ENCODE measurements at places on chromosomes 7 and 10.
A peak's percentile ranks its signal among the peaks of the same experiment; 100 is the strongest.

GRCh38 chr10:95788830-95789229 is 32.9 kb downstream of the ENTPD1 start:
- DNase-seq = no peak

DNA sequence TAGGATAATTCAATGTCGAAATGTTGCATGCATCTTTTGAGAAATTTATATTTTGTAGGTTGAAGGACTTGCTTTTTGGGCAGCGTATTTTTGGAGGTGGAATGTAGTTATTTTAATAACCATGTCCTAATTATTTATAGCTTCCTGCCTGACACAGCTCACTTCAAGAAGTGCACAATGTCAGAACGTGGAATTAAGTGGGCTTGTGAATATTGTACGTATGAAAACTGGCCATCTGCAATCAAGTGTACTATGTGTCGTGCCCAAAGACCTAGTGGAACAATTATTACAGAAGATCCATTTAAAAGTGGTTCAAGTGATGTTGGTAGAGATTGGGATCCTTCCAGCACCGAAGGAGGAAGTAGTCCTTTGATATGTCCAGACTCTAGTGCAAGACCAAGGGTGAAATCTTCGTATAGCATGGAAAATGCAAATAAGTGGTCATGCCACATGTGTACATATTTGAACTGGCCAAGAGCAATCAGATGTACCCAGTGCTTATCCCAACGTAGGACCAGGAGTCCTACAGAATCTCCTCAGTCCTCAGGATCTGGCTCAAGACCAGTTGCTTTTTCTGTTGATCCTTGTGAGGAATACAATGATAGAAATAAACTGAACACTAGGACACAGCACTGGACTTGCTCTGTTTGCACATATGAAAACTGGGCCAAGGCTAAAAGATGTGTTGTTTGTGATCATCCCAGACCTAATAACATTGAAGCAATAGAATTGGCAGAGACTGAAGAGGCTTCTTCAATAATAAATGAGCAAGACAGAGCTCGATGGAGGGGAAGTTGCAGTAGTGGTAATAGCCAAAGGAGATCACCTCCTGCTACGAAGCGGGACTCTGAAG is 620 bp downstream of the ZRANB1 start:
- DNase-seq = no peak

- no peak for DNase-seq
Observed at GRCh38 chr10:24114556-24114955, 94.4 kb upstream of the KIAA1217 start.

DNA sequence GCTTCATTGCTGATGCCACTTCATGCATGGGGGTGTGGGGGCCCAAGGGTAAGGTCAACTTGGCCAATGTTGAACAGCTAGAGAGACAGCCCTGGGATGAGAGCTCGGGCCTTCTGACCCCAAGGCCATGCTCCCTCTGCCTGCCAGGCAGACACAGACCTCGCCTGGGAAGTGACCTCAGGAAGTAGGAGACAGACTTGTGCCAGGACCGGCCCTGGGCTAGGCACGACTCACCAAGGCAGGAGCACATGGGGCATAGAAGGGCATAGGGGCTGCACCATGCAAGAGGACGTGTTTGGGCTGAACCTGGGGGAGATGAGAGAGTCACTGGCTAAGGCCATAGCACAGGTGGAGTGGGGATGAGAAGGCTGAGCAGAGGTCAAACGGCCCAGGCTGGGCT is 27.1 kb downstream of the ZCCHC24 start:
- no peak for DNase-seq

GRCh38 chr10:132306864-132307751 is 642 bp downstream of the STK32C start:
- no peak for DNase-seq

DNA sequence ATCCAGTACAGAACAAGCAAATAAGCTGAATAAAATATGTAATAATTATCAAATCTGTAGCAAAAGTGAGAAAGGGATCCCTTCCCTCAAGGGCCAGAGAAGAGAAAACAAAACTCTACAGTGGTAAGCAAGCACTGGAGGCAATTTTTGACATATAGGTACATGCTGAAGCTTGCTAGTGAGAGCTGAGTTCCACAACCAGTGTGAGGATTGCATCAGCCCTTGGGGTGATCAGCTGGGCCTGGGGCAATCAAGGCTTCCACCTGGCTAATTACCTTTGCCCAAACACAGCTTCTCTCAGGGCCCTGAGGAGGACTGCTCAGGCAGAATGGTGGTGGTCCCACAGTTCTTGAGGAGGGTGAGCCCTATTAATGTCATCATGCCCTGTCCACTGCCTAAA is 134.4 kb upstream of the DLX6 start:
- no peak for DNase-seq

GRCh38 chr10:98457721-98458120 is 11.0 kb upstream of the HPS1 start:
- no peak for DNase-seq

DNA sequence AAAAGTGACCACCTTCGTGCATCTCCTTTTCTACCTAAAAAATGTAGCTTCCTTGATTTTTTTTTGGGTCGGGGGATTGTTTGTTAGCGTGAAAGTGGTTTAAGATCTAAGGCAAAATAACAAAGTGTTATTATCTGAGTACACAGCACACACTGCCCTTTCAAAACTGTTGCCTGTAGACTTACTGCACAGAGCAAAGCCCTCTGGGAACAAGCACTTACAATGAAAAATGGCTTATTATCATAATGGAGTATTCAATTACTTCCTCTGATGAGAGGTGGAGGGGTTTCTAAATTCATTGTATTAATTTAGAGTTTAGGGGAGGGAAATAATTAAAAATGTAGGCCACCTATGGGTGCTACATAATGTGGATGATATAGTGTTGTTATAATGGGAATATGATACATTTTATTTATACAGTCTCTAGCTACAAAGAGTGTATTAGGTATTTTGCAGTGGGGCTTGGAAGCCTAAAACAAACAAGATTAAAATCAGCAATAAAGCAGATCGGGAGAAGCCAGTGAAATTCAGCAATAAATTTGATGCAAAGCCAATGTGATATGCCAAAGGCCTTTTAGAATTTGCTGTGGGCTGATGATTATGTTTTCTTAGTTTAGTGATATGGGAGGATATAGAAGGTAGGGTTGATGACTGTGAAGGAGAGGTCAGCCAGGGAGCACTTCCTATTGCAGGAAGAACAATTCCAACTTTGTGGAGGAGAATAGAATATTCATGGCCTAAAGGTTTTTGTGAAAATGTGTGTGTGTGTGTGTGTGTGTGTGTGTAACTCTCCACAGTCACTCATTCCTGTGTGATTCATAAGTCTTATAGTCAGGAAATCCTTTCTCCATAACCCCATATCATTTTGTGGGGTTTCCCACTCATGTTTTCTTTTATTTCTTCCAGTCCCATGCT is 17.7 kb upstream of the EXOC4 start:
- DNase-seq = no peak

DNA sequence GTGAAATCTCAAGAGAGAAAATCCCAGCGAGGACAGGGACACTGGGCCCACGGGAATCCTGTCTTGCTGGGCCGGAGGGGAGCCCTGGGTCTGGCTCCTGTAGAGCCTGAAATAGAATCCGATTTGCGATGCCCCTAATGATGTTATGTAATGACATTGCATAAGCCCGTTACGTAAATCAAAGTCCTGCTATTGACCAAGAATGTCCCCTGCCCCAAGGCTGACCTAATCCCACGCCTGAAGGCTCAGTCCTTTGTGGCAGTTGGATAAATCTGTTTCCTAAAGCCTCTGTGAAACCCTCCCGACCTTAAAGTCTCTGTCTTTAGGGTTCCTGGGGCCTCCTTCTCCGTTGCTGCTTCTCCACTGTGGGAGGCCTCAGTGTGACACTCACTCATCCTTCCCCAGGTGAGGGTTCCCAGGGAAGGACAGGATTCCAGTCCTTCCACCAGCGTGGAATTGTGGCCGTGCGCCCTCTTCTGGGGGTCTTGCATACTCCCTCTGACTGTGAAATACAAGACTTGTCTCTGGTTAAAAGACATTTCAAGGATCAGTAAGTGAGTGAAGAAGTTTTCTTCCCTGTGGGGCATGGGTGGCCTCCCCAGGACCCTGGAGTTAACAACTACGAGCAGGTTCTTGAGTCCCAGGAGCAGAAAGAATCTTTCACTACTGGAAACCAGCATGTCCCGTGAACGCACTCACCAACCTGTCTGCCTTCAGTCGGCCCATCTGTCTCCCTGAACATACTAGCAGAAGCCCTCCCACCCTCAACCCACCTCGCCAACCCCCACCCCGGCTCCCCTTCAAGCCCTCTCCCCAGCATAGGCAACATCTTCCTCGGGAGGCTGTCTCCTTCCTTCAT is 19.8 kb downstream of the ZNF467 start:
- no peak for DNase-seq

- DNase-seq = peak; percentile 65
Observed at GRCh38 chr10:12710594-12711349, 290.7 kb downstream of the CCDC3 start.

DNA sequence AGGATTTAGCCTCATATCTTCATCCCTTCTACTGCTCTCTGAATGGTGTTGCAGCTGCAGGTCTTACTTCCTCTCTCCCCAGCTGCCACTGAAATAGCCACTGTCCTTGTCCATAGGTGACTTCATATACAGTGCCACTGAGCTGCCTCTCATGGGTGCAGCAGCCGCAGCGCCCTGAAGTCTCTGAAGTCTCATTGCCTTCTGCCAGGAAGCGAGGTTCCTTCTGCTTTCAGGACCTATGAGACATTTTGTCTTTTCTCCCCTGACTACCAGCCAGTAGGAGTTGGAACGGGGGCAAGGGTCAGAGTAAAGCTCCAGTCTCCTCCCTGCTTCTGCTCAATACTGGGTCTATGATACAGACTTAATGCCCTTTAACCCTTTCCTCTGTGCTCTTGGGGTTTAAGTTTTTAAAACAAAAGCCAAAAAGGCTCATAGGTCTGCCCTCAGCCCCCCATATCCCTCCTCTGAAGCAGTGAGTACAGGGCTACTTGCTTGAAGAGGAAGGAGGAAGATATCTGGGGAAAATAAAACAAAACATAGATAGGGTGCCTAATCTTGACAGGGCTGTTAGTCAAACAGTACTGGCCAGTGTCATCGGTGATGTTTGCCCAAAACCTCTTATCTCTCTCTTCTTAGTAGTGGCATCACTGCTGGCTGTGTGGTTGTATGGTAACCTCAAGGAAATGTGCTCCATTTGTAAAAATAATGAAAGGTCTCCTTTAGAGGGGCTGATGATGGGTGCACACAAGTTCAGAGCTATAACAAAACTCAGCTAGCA is 7.1 kb downstream of the PLCE1 start:
- DNase-seq = no peak

DNA sequence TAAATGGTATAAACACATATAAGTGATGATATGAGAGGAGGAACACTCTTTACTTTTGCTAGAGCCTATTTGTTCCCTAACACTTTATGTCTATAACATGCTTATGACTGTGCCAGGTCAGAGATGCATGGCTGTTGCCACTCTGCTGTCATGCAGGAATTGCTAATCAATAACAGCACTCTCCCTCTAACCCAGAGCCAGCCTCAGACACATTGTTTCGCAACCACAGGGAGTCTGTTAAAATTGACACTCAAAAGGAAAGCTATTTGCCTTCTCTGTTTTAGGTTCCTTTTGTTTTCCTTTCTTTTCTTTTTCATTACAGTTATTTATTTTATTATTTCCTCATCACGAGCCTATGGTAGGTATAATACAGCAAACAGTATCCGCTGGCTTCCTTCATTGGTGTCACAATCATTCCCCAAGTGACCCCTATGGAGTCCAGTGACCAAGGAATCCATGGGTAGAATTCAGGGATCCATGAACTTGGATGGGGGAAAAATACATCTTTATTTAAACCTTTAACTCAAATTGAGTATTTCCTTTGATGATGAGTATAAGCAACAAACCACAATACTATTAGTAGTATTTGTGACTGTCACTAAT is 6.8 kb downstream of the PON2 start:
- no peak for DNase-seq

DNA sequence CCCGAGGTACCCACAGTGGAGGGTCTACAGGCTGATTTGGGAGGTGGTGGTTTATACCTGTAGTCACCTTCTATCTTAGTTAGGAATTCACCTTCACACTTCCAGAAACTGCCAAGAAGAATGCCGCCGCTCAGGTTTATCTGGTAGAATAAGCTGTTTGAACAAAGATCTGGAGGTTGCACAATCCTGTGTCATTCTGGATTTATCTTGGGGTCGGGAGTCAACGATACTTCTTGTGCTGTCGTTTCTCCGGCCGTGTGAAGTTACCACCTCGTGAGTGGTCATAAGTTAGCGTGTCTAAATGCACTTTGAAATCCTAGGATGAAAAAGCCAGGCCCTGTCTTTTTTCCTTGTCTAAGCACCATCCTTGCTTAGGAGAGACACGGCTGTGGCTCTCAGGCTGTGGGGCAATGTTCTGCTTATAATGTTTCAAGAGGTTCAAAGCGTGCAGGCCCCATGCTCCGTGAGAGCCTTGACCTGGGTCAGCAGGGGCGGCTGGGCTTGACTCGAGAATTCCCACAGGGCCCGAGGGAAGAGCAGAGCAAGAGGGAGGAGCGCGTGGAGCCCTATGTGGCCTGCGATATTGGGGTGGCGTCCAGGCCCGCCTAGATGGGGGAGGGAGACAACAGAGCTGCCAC is 35.5 kb downstream of the GRIFIN start:
- no peak for DNase-seq

DNA sequence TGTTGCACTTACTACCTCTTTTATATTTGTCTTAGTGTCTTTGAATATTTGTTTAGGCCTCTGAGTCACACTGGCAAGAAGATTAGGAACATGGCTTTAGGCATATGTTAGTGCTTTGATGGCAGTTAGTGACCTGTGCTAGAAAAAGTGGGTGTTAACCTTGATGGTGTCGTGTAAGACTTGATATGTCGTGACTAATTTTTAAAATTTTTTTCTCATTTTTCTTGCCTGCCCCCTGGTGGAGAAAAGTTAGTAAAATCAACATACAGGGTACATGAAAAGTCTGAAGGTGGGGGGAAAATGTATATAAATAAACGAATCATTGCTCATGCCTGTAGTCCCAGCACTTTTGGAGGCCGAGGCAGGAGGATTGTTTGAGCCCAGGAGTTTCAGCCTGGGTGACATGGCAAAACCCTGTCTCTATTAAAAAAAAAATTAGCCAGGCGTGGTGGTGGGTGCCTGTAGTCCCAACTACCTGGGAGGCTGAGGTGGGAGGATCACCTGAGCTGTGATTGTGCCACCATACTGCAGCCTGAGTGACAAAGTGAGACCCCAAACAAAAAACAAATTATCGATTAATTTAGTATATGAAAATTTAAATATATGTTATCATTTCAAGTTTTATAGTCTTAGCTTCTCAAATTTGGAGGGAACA is 44.6 kb downstream of the TAX1BP1 start:
- no peak for DNase-seq

DNA sequence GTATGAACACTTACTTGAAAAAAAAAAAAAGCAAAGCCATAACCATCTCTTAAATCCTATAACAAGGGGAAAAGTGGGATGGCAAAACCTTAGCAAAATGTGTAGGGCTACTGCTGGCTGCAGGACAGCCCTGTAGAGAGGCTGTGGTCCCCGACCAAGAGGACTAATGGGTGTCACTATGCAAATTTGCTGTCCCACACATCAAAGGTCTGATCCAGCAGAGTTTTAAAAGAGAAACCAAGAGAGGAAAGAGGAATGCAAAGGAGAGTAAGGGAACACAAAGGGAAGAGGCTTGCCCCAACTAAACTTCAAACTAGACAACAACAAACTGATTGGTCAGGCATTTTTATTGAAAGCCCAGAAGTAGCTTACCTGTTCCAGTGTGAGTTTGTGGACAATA is 3.1 kb upstream of the ZNRF2 start:
- no peak for DNase-seq
